ENCODE measurements at places on chromosomes 5 and 9.
A peak's percentile ranks its signal among the peaks of the same experiment; 100 is the strongest.

DNA sequence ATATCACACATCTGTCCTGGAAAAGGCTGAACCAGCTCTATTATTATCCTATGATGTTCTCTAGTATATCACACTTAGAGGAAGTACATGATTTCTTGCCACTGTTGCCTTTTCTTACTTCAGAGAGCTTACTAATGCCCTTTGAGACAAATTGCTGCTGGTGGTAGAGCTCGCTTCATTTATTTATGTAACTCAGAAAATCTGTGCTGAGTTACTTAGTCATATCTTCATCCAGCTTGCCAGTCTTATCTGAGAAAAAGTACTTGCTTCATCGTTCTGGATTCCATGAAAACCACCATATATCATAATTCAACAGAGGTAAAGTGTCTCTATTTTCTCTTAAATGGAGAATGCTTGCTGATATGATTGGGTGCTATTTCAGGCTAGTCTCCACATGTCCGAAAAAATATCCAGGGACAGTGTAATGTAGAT, 26.6 kb downstream of the PTPDC1 start:
- no peak for DNase-seq

DNA sequence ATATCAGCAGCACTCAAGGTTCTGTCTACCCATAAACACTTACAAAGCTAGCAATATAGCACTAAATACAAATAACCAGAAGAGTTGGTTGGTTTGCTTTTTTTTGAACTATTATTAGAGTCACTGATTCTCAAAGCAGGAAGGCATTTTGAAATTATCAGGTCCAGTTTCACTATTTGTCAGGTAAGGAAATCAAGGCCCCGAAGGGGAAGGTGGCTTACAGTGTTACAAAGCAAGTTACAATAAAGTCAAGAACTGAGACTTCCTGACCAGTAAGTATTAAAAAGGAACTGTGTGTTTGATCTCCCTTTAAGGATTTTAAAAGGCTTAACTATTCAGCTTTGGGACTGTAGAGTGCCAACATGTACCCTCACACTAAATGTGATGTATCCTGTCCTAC, 10.8 kb downstream of the C5orf15 start:
- no peak for DNase-seq

- no peak for DNase-seq
Measured at GRCh38 chr5:56080375-56081052, 85.8 kb upstream of the IL6ST start.

DNA sequence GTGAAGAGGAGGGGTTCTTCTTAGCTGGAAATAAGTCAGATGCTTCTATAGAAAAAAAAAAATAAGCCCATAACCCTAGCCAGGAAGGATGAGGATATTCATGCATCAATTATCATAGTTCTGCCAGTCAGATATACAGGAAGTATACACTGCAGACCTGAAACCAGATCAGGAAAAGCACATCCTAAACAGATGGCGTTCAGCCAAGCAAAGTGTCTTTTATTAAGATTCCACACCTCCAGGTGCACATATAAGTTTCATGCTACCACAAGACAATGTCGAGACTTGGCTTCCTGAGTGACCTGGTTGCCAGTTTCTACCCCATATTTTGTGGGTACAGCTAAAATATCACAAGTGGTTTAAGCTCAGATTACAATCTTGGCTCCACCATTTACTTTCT, 108.3 kb downstream of the CETN3 start:
- DNase-seq = no peak

DNA sequence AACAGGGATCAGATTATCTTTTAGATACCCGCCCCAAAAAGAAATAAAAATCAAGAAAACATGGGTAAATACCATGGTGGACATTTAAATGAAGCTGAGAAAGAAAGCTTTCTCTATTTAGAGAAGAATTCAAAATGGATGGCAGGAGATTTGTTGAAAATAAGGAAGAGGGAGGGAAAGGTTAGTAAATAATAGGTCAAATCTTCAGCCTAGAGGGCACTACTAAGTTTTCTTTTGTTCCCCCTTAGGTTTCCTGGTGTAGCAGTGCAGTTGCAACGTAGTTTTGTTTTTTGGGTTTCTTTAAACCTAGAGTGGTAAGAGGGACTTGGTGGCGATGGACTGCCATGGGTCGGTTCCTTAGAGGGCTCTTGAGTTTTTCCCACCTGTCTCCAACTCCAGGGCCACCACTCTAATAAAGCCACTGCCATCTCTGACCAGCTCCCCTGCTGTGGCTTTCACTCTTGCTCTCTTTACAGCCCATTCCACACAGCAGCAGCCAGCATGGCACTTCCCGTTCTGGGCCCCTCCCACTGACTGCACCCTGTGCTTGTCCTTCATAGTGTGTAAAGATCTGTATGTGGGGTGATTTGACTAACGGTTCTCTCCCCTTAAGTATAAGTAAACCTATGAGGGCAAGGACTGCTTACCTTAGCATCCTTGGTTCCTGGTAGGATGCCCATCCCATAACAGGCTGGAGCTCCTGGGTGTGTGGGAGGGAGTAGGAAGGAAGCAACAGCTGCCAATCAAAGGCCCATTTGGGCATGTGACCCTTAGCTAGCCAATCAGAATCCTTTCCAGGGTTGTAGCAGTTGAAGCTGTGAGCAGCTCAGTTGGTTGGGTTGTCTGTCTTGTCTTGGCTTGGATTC, 118.3 kb downstream of the SLC1A3 start:
- peak; percentile 31 for DNase-seq

GRCh38 chr5:43008363-43009153, 31.6 kb downstream of the ANXA2R start:
- peak; percentile 90 for DNase-seq

GRCh38 chr9:125831616-125832015, 84.4 kb downstream of the PBX3 start:
- no peak for DNase-seq

DNA sequence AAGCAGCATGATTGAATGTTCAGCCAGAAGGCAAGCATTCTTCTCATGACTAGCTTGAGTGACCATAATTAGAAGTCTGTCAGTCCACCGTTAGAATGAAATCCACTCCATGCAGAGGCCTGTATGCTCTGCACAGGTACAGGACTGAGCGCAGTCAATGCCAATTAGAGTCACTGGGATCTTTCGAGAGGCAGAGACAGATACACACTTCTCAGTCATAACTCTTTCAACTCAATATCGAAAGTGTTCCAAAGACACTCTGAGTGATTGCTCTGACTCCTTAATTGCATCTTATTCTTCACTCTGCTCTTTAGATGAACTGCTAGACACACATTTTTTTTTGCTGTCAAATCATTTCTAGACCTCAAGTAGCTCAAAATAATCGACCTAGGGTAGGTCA, 203.6 kb downstream of the GABRB2 start:
- DNase-seq = no peak

DNA sequence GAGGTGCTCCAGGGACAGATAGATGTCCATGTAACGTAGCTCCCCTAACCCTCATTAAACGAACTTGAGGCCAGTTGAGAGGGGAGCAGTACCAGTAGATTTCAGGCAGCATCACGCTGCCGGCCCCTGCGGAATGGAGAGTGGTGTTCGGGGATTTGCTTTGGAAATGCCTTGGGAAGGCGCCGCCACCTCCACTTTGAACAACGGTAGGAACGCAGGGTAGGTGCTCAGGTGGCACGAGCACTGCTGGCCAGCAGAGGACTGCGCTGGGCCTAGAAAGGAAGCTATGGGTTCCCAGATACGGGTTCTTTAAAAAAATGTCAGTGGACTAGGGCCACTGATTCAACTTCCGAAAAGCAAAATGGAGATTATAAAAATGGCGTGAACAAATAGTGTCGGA, 271.8 kb downstream of the FANCC start:
- DNase-seq = no peak

- DNase-seq = no peak
Measured at GRCh38 chr5:140044041-140044440, 942 bp upstream of the NRG2 start.

DNA sequence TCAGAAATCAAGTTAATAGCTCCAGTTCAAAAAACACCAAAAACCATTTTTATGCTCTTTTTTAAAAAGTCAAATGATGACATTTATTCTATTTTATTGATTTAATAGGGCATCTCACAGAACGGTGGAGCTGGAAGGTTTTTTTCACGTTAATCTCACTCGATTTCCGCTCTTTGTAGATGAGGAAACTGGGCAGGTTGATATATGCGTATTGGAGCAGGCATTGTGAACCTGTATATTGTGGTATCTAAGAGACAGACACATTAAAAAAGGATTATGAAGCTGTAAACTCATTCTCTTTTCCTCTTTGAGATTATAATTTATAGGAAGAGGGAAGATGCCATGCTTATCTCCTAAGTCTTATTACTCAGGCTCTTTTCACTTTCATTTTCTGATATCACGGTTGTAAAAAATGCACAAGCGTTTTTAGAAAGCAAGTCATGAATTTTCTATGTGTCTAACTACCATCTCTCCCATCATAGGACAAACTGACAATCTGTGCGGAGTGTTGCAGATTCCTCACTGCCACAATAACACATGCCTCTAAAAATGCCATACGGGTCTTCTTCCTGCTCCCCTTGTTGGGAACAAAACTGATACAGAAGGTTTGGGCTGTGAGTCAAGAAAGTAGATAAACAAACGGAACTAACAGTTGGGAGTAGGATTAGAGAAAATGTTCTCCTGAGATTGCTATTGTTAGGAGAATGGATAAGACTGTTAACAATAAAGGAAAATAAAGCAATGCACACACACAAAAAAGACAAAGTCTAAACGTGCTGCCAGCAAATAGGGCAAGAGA, 1997.7 kb downstream of the MAT2B start:
- DNase-seq = no peak

DNA sequence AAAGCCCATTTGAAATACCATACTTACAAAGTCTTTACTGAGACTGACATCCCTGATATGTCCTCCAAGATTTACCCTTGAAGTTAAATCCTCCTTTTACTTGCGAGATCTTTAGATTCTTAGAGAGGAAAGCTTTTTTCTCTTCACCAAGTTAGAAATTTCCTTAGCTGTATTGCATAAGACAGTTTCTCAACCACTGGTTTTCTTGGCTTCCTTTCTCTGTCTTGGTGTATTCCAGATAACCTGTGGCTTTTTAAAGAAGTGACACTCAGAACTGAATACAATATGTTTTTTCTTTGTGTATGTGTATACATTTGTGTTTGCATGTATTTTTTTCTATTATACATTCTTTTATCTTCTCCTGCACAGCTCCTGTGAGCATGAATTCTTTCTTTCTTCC, 65.0 kb downstream of the SNCAIP start:
- DNase-seq = no peak

DNA sequence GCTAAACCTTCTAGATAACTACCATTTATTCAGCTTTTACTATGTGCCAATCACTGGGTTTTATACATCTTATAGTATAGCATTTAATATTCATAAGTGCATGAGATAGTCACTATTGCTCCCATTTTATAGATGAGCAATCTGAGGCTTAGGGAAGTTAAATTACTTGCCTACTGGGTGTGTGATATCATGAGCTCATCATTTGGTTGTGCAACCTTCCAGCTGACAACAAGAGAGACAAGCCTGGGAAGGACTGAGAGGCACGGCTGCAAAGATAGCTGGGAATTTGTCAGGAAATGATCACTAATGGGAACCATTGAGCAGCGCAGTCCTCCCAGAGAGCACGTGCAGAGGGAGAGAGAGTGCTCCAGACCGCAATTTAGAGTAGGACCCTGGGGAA, 481.6 kb upstream of the KIF2A start:
- DNase-seq = no peak

- DNase-seq = no peak
Measured at GRCh38 chr5:62705022-62705421, 126.4 kb downstream of the LRRC70 start.

GRCh38 chr9:114855488-114855887, 49.6 kb upstream of the TNFSF15 start:
- DNase-seq = no peak

- no peak for DNase-seq
Measured at GRCh38 chr5:149409268-149409948, 30.3 kb upstream of the IL17B start.

- DNase-seq = no peak
Measured at GRCh38 chr9:84123648-84124406, 143.2 kb downstream of the RMI1 start.

GRCh38 chr5:57037355-57037754, 85.4 kb upstream of the MIER3 start:
- DNase-seq = no peak

GRCh38 chr5:15737036-15737821, 237.2 kb downstream of the FBXL7 start:
- DNase-seq = no peak

DNA sequence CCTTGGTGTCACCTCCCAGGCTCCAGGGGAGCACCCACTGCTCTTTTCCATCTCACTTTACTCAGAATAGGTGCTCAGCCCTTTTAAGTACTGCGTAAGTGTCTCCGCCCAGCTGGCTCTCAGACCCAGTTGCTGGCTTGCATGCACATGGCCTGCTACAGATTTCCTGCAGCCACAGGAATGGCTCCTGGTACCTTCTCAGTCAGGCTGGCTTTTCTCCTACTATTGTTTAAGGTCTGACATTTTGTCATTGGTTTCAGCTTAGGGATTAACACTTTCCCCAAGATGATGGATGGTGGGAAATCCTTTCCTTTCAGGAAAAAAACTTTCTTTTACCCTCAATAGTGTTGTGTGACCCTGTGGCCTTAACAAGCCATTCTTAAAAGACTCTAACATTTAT, 1652.3 kb upstream of the WWC1 start:
- no peak for DNase-seq

DNA sequence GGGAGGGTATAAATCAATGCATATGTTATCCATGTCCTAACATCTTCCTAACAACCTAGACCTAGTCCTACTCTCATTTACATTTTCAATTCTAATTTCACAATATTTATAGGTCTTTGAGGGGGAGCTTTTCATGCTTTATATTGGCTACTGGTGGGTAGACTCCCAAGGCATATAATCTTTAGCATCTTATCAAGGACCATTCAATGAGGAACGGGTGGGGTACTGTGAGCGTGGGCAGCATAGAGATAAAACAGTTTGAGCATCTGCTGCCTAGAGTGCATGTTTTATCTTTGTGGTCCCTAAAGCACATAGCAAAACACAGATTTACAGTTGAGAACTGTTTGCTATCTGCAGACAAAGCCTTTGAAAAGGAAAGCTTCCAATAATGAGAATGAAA, 427.6 kb upstream of the WWC1 start:
- DNase-seq = no peak

DNA sequence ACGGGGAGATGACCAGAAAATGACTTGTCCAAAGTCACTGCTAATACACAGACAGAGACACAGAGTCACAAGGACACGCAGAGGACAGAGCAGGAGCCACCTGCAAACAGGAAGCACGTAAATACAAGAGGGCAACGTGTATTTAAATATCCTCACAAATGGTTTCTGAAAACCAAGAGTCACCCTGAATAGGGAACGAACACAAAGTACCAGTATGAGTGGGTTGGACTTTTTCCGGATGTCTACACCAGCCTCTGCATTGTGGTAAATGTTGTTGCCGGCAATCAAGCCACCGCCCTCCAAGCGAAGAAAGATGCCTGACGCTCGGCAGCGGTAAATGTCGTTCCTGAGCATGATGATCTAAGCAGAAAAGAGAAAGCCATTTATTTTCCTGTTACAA, 44.5 kb downstream of the FBXO10 start:
- peak; percentile 14 for DNase-seq

DNA sequence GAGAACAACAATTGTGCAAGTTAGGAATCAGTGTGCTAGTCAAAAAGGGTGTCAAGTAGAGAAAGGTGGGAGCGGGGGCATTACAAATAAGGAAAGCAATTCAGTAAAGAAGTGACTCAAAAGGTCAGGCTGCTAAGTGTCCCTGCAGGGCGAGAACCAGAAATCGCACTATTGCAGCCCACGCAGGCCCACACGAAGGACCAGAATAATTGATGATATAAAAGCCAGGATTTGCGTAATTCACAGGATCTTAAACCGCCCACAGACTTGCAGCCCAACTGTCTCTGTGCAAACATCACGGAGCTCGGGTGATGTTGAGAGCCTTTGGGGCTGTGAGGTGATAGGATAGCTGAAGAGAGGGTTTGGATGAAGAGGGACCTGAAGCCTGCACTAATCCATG, 349.0 kb downstream of the BRINP1 start:
- no peak for DNase-seq

Measured in CD8-positive, alpha-beta T cell (primary cell).